ENCODE measurements at places on chromosomes 16 and 17. TPM values are rescaled to one million over a fixed set of nuclear protein-coding genes. Genes with fewer than 3 reads are reported as not detected.

- DNase-seq, result no peak
Observed at GRCh38 chr17:7144213-7144612, 29.6 kb upstream of the ASGR2 start.

- DNase-seq, result no peak
Observed at GRCh38 chr17:2137342-2138098, 82.6 kb downstream of the HIC1 start.

ELOB gene
- 325 TPM for total RNA-seq

CMC2 gene
- 132 TPM for total RNA-seq

RDM1 gene
- not detected for total RNA-seq

Measured in left ventricle myocardium superior (tissue), 1 donor.